ENCODE measurements at places on chromosomes 12 and 14. TPM values are rescaled to one million over a fixed set of nuclear protein-coding genes. Genes with fewer than 3 reads are reported as not detected.

The B4GALNT1 gene
- total RNA-seq, result 3.3 TPM

- peak; percentile 95 for DNase-seq
Observed at GRCh38 chr12:124655698-124656516, 88.5 kb upstream of the NCOR2 start.

The LRFN5 gene
- 8.8 TPM for total RNA-seq

- DNase-seq, result peak; percentile 15
Observed at GRCh38 chr12:119325813-119326212, 8.7 kb upstream of the CCDC60 start.

Data from tongue (tissue), 3 donors.